ENCODE measurements at places on chromosomes 3 and 15.

DNA sequence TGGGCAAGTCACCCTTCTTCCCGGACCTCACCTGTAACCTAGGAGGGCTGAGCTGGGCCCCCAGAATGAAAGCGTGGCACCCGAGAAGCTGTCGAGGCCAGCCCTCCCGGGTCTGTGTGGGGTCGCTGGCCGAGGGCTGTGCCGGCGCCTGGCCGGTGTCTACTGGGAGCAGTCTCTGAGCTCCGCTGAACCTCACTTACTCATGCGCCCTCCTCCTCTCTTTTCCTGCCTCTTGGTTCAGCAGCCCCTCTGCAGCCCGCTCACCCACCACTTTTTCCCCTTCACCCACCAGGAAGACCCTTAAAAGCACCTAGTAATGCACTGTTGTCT lies 419 bp downstream of the HYKK start:
- DNase-seq = no peak

- no peak for DNase-seq
Measured at GRCh38 chr15:98720577-98721565, 72.5 kb downstream of the IGF1R start.

- DNase-seq = no peak
Measured at GRCh38 chr3:14113965-14114635, 10.6 kb downstream of the CHCHD4 start.

DNA sequence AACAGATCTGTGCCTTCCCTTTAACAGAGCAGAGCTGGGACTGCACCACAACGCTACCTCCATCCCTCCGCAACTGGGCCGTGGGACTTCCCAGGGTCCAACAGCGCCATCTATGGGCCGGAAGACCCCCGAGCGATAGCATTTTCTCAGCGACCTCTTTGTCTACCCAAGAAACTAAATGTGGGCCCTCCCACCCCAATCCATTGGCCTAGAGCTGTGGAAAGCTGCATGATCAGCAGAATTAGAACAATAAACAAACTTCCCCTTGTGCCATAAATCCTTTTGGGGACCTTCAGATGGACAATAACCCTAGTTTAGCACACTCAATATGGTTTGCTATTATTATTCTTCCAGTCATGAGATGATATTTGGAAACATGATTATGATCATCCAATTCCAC lies 74.8 kb upstream of the NTRK3 start:
- DNase-seq = peak; percentile 2

DNA sequence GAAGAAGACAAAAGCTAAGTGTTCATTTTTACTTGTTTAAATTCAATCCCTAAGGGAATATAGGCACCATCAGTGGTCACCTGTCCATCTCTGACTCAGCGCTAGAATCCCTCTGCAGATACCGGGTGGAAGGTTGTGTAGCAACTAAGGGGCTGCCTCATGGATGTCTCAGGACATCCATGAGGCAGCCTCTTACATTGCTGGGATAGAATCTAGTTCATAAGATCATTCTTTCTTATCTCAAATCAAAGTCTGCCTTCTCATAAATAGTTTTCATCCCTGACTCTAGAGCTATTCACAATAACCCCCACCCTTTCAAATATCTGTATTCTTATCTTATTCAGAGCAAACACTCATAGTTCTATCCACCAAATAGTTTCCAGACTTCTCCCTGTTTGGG lies 38.1 kb downstream of the HSPBAP1 start:
- DNase-seq = no peak

DNA sequence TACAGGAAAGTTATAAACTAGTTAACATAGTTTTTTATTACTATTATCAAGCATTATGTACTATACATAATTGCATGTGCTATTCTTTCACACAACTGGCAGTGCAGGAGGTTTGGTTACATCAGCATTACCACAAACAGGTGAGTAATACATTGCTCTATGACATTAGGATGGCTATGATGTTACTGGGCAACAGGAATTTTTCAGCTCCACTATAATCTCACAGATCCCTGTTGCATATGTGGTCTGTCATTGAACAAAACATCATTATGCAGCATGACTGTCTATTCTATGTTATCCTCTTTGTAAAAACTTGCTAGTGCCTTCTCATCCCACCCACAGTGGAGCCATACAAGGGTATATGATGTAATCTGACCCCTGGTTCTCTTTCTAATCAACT lies 36.5 kb upstream of the PDZRN3 start:
- no peak for DNase-seq

- DNase-seq = no peak
Measured at GRCh38 chr3:99864289-99864688, 46.6 kb downstream of the CMSS1 start.

DNA sequence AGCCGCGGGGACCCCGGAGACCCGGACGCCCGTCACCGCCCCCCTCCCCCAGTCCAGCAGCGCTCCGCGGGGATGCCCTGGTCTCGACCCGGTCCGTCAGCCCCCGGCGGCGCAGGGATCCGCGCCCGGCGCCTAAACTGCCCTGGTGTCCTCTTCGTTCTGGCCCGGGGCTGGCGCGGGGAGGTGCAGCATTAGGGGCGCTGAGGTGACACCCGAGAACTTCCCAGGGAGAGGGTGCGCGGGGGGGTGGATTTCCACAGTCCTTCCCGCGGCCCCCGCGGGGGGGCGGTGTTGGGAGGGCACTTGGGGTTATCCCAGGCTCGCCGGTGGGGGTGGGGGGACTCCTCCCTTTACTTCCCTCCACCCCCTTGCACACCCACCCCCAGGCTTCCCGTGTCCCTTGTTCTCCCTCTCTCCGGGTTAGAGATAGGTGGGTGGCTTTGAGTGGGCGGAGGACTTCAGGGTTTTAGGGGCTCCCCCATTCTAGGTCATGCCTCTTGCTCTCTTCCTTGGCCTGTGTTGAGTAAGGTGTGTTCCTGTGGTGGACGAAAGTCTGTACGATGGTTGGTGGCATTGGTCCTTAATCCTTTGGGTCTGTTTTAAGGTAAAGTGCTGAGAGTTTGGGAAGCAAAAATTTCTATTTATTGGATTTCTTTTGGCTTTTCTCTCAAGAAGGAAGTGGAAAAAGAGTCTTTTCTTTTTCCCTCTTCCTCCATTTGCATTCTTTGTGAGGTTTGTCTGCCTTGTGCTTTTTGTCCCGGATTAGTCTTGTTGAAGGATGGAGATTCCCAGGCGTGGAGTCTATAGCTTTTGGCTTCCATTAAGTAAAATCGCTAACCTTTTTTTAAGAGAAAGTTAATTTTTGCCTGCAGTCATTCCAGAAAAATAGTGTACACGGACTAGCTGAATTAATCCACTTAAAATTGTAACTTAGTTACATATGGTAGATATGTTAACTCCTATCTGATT lies 811 bp downstream of the SKIL start:
- peak; percentile 70 for DNase-seq

- DNase-seq = no peak
Measured at GRCh38 chr3:69371816-69372215, 14.1 kb downstream of the FRMD4B start.

- DNase-seq = no peak
Measured at GRCh38 chr3:46545818-46546630, 20.1 kb downstream of the LRRC2 start.

DNA sequence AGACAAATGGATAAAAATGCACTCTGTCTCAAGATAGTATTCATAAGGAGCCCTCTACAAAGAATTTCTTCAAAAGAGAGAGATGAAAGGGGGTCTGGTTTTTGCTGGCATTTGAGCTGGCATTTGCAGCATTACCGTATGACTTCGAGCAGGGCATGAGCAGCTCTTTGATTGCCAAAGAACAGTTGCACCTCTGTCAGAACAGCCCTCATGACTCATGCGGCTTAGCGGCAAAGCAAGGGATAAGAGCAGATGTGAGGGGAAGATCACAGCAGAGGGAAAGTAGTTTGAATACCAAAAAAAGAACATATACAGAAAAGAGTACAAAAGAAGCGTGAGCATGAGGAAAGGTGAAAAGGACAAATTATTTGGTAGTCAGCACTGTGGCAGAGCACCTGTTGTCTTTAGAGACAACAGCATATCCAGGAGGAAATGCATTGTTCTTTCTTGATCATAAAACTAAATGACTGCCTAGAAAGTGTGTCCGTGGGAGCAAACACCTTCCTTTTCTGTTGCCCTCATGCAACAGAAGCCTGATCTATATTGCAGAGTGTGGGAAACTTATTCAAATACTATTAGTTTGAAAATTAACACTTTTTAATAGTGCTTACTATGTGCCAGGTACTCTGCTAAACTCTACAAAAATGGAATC lies 80.5 kb upstream of the SLC24A5 start:
- no peak for DNase-seq

DNA sequence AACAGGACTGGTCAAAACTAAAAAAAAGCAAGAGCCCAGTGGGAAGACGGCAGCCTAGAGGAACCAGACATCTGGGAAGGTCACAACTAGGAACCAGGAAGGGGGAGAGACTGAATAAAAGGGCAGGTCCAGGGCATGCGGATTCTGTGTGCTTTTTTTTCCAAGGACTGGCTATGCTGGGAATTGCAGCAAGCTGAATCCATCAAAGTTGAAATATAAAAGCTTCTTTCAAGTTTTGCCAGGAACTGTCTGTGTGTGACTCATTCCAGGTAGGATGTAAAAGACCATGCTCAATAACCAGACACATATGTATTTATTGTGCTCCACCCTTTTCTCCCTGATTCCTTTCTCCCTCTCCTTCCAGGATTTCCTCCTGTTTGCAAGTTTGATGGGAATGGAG lies 47.9 kb upstream of the CCDC80 start:
- DNase-seq = no peak

- peak; percentile 22 for DNase-seq
Measured at GRCh38 chr15:56919609-56920366, 1.3 kb downstream of the TCF12 start.

GRCh38 chr3:55190331-55190730 lies 262.5 kb upstream of the LRTM1 start:
- no peak for DNase-seq

DNA sequence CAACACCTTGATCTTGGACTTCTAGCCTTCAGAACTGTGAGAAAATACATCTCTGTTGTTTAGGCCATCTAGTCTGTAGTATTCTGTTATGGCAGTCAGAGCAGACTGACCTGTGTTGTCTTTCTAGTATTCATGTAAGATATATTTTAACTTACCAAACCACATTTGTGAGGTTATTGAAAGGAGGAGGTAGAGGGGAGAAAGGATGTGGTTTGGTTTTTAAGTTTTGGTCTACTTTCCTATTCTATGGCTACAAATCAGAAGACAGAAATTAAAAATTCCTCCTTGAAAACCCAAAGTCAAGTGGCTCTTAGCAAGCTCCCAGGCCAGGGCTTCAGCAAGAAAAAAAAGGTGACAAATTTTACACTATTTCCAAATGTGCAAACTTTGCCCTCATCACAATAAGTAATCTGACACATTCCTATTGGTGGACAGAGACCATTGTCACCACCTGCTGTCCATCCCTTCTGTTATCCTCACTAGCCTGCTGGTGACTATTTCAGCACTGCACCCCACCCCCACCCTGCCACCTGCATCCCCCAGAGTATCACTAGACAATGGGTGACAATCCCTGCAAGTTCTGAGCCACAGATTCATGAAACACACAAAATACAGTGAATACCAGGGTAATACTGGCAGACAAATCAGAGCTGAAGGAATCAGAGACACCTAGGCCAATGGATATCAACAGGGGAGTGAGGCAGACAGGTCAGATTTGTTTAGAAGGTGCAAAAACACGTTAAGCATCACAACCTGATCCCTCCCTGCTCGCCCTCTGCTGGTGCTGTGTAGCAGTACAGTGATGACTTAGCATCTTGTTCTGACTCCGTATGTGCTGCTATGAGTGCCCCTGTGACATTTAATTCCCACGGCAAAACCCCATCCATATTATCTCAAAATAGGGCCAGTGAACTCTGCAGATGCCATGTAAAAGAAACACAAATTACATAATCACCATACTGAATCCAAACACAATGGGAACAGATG lies 79.0 kb upstream of the DCLK3 start:
- peak; percentile 57 for DNase-seq

DNA sequence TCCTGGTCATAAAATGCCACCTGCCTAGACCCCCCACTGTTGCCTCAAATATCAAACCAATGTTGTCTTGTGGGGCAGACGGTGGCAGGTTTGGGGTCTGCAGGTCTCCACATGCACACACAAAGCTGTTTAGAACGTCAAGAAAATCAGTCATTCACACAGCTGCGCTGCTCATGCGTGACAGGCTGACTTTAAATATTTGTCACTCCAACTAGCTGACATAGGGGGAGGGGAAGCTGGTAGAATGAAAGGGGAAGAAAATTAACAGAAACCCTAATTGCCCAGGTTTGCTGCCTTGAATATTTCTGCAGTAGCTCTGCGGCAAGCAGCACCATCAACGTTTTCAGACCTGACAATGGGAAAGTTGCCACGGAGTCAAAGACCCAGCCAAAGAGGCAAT lies 201.8 kb downstream of the ABHD5 start:
- DNase-seq = no peak

DNA sequence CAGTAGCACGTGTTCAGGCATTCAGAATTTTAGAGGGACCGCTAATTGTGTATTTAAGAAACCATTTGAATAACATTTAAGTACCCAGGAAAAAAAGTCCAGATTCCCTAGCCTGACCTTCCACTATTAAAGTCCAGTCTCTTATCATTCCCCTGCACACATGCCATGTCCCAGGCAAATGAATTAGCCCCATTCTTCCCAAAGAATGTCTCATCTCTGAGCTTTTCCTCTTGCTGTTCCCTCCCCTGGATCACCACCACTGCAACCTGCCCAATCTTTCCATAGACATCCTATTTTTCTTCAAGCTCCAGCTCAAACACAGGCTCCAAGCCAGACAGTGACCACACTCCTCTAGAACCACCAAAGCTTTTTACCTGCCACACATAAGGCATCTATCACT lies 25.9 kb downstream of the PLD1 start:
- DNase-seq = no peak

Measured in CD4-positive, alpha-beta T cell treated with Interleukin-4 for 4 hours (primary cell).